ENCODE measurements at places on chromosomes 5 and 9.

DNA sequence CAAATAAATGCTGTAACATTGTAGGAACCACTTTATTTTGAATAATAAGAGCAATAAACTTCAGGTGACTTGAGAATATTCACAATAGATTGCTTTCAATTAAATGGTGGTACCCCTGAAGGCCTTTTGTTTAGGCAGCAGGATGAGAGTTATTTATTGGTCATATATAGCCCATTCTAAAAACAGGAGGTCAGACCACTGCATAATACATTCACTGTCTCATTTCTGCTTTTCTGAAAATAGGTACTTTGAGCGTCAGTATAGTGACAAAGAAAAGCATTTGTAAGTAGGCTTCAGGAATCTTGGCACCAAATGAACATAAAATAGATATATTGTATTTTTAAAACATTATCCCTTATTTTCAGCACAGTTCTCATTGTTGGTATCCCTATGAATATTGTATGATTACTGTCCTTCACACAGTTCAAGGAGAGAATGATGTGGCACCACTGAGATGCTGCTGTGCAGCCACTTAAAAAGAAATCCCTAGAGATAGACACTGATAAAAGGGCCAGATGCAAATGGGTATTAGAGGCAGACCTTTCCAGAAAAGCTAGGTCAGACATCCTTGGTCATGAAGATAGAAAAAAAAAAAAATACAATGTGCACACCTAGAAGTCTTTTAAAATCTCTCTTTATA, 381.8 kb upstream of the ST8SIA4 start:
- DNase-seq: no peak

GRCh38 chr9:21075484-21075883, 2.3 kb downstream of the IFNB1 start:
- DNase-seq: no peak

GRCh38 chr5:142254431-142254830, 70.4 kb downstream of the SPRY4 start:
- no peak for DNase-seq

GRCh38 chr9:98896632-98897031, 47.1 kb upstream of the COL15A1 start:
- no peak for DNase-seq

GRCh38 chr9:37243588-37244345, 123.4 kb downstream of the ZCCHC7 start:
- no peak for DNase-seq

DNA sequence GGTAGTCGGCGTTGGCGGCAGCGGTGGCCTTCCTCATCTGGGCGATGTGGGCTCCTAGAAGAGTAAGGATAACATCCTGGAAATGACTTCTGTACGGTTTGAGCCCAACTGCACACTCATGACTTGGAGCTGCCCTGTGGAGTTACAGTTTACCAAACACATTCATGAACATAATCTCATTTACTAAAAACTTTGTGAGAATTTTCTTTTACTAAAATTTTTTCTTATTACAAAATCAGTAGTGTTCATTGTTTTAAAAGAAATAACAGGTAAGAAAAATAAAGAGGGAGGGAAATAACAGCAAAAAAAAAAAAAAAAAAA, 5.3 kb downstream of the FOXE1 start:
- no peak for DNase-seq

- DNase-seq: no peak
These were observed 9.6 kb downstream of the PIP5K1B start for GRCh38 chr9:68714416-68715180.

DNA sequence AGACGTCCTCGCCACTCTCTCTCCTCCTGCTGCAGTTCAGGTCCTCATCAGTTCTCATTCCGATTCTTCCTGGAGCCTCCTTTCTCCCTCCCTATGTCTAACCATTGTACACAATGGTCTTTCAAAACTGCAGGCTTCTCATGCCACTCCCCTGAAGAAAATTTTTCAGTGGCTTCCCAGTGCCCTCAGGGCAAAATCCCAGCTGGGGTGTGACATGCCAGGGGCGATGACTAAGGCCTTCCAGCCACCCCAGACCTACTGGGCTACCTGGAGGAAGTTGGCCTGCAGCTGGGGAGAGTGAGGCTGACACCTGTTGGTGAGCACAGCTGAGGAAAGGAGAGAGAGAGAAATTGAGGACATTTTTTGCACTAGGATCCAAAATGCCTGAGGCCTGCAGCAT, 65.2 kb downstream of the SREK1 start:
- no peak for DNase-seq

DNA sequence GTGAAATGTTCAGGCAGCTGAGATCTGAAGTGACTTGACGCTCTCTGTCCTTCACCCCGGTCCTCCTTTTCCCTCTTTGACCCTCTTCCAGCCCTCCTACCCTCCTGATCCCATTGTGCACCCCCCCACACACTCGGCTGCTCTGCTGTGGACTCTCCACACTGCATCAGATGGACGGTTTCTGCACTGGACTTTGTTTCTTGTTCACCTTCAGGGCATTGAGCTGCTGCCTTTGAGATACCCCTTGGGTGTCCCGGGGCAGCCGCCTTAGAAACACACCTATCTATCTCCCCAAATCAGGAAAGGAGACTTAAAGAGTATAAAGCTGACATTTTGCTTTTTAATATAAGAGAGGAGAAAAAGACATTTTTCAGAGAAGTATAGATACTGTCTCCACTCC, 27.5 kb downstream of the AMBP start:
- no peak for DNase-seq

DNA sequence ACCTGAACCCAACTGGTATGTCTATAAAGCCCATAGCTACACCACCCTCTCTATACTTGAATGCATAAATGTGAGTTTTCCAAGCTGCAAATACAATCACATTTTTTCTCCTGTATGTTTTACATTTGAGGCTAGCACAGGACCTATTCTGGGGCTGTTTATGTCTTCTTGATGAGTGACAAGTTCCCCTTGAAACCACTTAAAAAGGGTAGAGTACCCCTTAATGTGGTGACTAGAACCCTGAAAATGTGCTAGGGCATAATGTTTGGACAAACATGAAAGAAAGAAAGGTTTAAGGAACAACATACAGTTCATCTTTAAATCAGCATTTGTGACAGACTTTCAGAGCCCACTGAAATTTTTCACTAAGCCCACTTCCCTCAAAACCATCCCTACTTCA, 25.2 kb upstream of the GLIS3 start:
- DNase-seq: no peak

DNA sequence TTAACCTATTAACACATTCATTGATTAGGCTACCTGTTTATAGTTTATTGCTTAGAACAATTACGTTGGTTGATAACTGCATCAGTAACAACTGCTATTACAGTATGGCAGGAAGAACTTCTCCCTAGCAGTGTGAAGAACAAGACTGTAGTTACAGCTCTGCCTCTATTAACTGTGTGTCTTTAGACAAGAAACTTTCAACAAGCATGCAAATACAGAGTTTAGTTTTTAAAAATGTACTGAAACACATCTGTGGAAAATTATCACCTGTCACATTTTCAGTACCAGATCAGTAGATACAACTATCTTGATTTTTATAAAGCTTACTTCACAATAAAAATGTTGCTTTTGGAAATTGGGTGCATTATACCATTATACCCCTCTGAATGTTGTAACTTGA, 22.2 kb downstream of the ELL2 start:
- no peak for DNase-seq

GRCh38 chr9:23571414-23572104, 254.5 kb downstream of the ELAVL2 start:
- no peak for DNase-seq

DNA sequence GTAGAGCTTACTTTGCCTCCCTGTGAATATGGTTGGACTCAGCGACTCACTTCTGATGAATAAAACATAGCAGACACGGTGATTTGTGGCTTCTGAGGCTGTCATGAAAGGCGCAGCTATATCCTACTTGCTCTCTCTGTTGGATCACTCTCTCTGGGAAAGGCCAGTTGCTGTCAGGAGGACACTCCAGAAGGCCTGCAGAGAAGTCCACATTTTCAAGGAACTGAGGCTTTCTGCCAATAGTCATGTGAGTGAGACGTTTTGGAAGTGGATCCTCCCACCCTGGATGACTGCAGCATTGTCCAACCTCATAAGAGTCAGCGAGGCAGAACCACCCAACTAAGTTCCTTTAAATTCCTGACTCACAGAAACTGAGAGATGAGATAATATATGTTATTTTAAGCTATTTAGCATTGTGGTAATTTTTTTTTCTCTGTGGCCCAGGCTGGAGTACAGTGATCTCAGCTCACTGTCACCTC, 156.0 kb upstream of the MAST4 start:
- DNase-seq: no peak

DNA sequence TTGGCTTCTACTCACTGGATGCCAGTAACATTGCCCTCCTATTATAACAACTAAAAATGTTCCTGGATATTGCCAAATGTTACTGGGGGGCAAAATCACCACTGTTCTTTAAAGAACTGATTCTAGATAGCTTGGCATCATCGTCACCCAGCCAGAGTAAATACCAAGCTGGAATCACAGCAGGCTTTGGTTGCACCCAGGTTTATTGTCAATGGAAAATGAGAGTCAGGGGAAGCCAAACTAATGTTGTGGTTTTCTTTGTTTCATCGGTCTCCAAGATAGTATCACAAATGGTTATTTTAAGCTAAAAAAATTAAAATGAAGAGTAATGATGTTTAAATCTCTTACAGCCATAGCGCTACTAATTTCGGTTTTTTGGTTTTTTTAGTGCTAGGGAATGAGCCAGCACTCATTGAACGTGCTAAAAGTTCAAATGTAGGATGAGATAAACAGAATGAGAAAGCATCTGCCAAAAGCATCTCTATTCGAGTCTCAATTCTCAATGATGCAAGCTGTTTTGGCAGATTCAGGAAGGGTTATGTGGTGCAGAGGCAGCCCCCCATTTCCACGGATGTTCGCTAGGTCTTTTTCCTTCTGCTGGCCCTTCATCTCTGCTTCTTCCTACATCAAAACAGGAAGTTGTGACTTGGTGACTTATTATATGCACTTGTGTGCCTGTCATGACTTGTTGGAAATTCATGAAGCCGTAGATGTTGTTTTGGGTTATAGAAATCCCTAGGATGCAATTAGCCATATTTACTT, 558.0 kb downstream of the EBF1 start:
- DNase-seq: no peak

GRCh38 chr9:130054325-130054786, 650 bp downstream of the GPR107 start:
- no peak for DNase-seq

GRCh38 chr5:26482810-26483375, 555.5 kb downstream of the CDH9 start:
- DNase-seq: peak; percentile 87

- no peak for DNase-seq
These were observed 30.3 kb downstream of the MAN2A1 start for GRCh38 chr5:109719978-109720377.

- DNase-seq: no peak
These were observed 273.3 kb upstream of the ANKRD55 start for GRCh38 chr5:56506211-56506965.

DNA sequence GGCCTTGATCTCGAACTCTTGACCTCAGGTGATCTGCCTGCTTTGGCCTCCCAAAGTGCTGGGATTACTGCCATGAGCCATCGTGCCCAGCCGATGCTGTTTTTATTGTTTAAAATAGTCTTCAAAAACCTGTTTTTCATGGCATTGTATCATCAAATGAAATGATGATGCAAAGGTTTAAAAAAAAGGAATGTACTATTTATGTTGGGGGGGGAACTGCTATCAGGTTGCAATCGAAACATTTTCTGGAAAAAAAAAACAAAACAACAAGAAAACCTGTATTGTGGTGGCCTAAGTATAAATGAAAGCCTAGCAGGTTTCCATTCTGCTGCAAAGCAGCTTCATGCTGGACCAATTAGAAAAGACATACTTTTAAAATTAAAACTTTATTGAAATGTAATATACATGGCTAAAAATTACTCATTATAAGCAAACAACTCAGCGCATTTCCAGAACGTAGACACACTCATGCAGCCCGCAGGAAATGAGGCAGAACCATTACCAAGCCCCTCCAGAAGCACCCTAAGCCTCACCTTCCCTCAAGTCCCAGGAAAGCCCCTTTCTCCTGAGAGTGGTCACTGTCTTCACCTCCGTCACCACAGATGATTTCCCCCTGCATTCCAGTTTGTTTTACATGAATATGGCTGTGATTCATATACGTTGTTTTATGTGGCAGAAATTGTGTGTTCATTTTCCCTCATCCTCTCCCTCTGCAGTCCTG, 19.0 kb downstream of the GPR107 start:
- no peak for DNase-seq

- DNase-seq: no peak
These were observed 134.8 kb upstream of the ADAMTS16 start for GRCh38 chr5:5005353-5005752.

- DNase-seq: no peak
These were observed 243.7 kb downstream of the HSPA4 start for GRCh38 chr5:133295520-133295919.

- no peak for DNase-seq
These were observed 1231.1 kb upstream of the ACO1 start for GRCh38 chr9:31153250-31153840.

GRCh38 chr5:126182971-126183695, 240.1 kb upstream of the GRAMD2B start:
- no peak for DNase-seq

GRCh38 chr5:33903118-33903517, 11.3 kb upstream of the ADAMTS12 start:
- DNase-seq: no peak

- DNase-seq: no peak
These were observed 118.8 kb downstream of the GADD45G start for GRCh38 chr9:89723469-89724100.

DNA sequence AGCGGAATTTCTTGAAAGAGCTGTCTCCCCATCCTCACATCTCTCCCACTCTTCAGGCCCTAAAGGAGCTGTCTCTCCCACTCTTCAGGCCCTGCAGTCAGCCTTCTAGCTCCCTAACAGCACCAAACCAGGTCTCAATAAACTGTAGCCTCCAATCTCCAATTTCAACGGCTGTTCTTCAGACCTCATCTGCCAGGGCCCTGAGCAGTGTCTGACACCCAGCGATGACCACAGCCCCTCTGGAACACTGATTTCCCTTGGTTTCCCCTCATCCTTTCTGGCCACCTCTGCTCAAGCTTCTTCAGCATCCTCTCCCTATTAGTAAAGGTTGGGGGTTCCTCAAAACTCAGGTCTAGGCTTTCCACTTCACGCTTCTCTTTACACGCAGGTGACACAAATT, 1.6 kb upstream of the P4HA2 start:
- no peak for DNase-seq

- DNase-seq: no peak
These were observed 135.6 kb upstream of the LPCAT1 start for GRCh38 chr5:1659100-1659981.

- no peak for DNase-seq
These were observed 5.3 kb upstream of the NSMF start for GRCh38 chr9:137464291-137464999.

DNA sequence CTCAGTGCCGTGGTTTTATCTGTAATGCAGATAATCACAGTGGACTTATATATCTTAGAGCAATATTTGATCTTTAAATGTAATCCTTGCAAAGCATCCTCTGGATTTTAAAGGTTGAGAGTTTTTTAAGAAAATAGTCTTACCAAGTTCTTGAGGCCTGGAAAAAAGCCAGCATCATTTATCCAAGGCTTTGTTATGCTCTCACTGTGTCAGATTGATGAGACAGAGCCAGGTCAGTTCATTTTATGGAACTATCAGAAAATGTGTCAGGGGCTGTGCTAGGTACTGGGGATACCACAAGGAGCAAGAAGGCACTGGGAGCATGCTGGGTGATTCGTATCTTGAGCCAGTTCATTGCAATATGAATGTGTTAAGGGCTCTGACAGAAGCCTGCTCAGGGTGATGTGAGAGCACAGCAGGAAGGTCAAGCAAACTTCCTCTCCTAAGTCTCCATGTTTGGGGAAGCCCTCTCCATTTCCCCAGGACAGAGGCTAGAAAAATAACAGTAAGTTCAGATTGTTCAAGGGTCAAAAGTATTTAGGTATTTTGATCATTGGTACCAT, 19.7 kb downstream of the C7 start:
- DNase-seq: no peak

Data from NCI-H748 treated with DMSO at 0.1 percent for 48 hours (cell line).